ENCODE measurements at places on chromosomes 7 and 10.
A peak's percentile ranks its signal among the peaks of the same experiment; 100 is the strongest.

DNA sequence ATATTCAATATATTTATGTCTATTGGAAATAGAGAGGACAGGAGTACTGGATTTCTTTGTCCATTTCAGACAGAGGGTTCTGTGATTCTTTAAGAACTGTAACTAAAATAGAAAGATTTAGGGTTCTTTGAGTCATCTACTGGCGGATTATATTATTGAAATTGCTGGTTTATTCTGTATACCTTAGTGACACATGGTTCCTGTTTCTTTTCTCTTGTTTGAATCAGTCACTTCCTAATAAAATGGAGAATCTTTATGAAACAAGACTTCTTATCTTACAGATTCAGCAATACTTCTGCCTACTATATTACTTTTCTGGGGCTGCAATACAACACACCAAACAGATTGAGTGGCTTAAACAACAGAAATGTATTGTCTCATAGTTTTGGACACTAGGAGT is 20.8 kb upstream of the ZNF800 start:
- DNase-seq = no peak

- peak; percentile 71 for DNase-seq
Observed at GRCh38 chr10:3720228-3721019, 64.6 kb downstream of the KLF6 start.

- DNase-seq = no peak
Observed at GRCh38 chr7:127705461-127705959, 53.5 kb downstream of the SND1 start.

GRCh38 chr10:129964611-129965424 is 744 bp upstream of the EBF3 start:
- no peak for DNase-seq

DNA sequence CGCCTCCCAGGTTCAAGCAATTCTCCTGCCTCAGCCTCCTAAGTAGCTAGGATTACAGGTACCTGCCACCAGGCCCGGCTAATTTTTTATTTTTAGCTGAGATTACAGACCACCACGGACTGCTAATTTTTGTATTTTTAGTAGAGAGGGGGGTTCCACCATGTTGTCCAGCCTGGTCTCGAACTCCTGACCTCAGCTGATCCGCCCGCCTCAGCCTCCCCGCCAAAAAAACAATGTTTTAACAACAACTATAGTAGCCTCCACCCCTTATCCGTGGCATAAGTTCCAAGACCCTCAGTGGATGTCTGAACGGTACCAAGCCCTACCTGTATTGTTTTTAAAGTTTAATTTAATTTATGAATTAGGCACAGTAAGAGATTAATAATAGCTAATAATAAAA is 48.2 kb downstream of the GNA12 start:
- DNase-seq = no peak

DNA sequence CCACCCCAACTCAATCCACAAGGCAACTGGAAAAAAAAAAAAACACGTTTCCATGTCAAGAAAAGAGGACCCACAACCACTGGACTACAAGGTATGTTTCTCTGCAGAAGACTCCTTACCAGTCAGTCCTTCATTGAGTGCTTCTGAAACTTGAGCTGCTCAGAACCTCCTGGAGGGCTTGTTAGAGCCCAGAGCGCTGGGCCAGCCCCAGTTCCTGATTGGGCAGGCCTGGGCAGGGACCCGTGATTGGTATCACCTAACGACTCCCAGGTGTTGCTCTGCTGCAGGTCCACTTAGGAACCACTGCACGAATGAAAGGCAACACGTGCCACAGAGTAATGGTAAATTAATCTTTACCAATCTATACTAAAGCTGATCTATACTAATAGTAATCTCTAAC is 473 bp upstream of the CCDC201 start:
- no peak for DNase-seq

DNA sequence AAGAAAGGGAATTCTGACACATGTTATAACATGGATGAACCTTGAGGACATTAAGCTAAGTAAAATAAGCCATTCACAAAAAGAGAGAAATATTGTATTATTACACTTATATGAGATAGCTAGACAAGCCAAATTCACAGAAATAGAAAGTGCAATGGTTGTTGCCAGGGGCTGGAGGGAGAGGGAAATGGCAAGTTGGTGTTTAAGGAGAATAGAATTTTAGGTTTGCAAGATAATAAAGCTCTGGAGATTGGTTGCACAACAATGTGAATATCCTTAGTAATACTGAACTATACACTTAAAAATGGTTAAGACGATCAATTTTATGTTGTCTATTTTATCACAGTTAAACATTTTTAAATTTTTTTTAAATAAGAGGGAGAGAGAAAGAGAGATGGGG is 25.0 kb upstream of the ADD3 start:
- no peak for DNase-seq

Data from fibroblast of upper back skin (primary cell).